ENCODE measurements at places on chromosomes 2 and 18.

GRCh38 chr2:232567721-232568120 is 17.2 kb downstream of the EIF4E2 start:
- no peak for DNase-seq

GRCh38 chr2:160085662-160086061 is 23.2 kb upstream of the PLA2R1 start:
- DNase-seq, result no peak

DNA sequence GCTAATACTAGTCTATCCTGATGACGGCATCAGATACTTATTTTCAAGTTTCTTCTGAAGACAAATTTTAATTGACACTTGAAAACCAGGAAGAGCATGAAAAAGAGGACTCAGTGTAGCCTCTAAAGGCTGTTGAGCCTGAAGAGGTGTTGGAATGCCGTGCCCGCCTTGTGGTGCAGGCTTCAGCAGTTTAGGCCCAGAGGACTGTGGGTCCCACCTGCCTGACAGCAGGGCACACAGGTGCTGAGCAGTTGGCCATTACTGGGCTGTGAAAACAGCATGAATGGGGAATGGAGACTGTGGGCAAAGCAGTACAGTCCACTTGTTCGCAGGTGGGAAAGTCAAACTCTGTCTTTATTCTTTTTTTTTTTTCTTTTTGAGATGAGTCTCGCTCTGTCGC is 49.8 kb upstream of the THOC1 start:
- no peak for DNase-seq

DNA sequence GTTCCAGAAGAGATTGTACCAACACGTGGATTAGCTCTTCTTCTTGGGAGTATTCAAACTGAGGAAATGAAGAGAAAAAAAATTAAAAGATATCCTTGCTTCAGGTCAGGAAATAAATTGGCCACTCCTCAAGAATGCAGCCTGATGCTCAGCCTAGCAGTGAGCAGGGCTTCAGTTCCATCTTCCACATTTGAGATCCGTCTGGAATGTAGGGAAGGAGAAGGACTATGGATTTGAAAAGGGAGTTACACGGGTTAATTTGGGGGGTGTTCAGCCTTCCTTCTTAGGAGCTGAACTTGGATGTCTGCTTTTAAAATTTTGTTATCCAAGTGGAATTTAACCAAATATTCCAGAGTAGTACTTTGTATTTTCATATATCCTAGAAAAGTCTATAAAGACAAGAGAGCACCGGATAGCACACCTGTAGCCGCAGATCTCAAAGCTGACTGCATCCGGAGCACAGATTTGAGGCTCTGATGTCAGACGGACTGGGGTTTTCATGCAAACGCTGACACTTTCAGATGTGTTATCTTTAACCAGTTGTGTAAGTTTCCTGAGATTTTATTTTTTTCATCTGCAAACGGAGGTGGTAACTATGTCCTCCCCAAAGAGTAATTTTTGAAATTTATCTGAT is 99.3 kb downstream of the COPS8 start:
- no peak for DNase-seq

DNA sequence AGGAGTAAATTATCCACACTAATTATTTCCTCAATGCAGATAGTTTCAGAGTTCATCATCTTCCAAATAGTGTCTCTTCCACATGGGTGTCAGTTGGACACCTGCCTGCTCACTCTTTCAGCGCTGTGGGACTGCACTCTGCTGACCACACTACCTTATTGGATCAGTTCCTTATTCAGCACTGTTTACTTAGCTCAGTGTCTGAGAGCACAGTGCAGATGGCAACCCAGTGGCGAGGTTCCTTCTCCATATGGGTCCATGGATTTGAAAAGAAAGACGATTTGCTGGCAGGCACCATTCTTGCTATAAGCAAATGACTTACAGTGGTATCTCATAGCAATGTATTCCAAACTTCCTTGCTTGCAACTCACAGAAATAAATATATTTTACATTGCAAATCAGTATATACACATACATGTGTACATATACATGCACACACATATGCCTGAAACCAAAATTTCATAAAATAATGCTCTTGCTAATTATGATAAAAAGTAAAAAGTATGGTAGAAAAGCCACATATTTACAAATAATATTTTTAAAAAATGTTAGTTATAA is 354.8 kb downstream of the INSIG2 start:
- peak; percentile 70 for DNase-seq

DNA sequence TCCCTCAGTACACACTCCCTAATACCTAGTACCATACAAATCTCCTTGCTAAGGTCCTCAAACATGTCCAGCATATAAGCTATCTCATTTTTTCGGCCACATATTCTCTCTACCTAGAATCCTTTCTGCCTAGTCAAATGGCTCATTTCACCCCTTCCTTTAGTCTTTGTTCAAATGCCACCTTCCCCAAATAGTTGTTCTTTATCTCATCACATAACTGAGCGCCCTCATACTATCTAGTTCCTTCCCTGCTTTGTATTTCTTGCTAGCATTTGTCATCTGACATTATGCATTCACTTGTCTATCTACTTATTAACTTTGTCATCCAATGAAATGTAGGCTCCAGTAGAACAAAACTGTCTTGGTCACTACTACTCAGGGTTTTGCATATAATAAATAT is 35.5 kb downstream of the RPRD1A start:
- DNase-seq, result no peak

- no peak for DNase-seq
Observed at GRCh38 chr2:84676295-84676694, 160.0 kb downstream of the DNAH6 start.

DNA sequence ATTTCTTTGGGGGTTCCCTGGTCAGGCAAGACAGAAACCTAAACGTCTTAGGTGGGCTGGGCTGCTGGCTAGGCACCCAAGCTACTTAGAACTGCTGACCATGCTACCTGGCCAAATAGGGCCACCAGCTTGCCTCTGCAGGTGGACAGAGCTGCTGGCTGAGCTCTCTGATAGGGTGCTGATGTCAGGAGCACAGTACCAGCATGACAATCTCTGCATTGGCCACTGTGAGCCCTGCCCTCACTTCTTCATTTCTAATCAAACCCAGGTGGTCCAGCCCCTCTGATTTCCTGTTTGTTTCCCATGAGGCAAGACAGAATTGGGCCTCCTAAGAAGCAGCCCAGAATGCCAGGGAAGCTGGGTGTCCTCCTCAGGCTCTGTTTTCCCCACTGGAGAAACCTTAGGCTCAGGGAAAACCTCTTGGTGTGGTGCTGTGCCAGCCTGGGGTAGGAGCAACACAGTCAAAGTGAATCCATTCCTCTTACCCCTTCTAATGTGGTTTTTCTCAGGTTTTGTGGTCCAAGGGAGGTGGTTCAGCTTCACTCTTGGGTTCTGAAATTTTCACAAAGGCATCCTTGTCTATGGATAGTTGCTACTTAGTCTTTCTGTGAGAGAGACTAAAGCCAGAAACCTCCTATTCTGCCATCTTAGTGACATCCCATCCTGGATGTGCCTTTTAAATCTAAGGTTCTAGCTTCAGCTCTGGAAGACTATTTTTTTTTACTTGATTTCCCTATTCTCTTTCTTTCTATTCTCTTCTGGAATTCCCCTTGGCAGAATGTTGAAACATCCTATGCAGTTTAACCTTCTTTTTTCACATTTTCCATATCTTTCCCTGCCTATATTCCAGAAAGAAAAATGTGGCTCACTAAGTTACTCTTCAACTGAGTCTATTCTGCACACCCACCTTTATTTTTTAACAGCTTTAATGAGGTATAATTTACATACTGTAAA is 15.2 kb downstream of the SP100 start:
- no peak for DNase-seq

GRCh38 chr2:32474381-32474780 is 117.6 kb downstream of the BIRC6 start:
- DNase-seq, result no peak

Measured in NCI-H446 treated with DMSO at 0.1 percent for 48 hours (cell line).